Cardiac fibroblast (primary cell): ENCODE measurements at places on chromosomes 7 and 10.
A peak's percentile ranks its signal among the peaks of the same experiment; 100 is the strongest.

DNA sequence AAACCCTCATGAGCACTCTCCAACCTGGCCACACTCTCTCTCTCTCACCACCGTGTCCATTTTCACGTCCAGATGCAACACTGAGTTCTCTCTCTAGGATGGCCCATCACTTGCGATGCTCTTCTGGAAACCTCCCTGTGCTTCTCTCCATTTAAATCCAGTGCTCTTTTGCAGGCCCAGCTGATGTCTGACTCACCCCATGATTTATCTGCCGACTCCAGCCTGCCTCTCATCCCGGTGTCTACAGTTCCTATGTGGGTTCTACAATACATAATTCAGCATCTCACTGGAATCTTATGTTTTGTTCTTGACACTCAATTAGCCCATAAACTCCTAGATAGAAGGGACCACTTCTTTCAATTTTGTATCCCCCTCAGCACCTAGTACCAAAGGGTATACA is 5.0 kb downstream of the TPK1 start:
- peak; percentile 52 for DNase-seq

DNA sequence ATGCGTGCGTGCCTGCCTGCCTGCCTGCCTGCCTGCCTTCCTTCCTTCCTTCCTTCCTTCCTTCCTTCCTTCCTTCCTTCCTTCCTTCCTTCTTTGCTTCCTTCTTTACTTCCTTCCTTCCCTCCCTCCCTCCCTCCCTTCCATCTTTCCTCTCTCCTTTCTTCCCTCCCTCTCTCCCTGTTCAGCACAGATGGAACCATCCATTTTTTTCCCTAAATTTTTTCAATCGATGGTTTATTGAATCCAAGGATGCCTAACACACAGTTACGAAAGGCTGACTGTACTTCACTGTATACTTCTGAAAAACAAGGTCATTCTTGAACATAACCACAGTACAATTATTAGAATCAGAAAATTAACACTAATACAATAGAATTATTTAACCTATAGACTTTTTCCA is 53.8 kb downstream of the ABCA13 start:
- no peak for DNase-seq

DNA sequence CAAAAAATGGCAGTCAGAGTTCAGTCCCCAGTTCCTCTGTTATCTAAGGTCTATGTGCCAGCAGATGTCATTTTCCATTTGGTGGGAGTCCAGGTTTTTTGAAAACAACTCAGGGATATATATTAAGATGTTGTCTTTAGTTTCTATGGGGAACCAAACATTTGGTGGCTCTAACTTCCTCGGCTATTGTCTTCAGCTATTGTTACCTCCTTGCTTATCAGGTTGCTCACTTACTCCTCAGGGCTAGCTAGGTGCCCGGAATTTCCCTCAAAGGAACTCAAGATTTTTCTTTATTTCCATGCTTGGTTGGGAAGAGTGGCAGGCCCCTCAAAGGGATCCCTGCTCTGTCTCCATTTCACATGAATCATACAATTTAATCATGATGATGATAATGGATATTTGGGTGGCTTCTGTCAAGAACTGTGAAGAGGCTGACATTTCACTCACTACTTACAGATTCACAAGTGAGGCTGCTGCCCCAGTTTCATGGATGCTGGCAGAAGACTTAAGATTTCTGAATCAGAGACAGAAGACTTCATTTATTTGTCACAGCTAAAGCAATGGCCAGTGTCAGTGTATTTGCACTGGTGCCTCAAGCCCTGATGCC is 182.8 kb downstream of the PKD1L1 start:
- no peak for DNase-seq

GRCh38 chr7:155463114-155463811 is 5.3 kb downstream of the EN2 start:
- no peak for DNase-seq
